Cortex of kidney (tissue), 1 donor: ENCODE measurements at places on chromosomes 2 and 18.

GRCh38 chr2:130300258-130300969, 42.3 kb upstream of the IMP4 start:
- no peak for DNase-seq

- DNase-seq, result no peak
Measured at GRCh38 chr18:30709595-30709994, 332.9 kb downstream of the DSC3 start.

DNA sequence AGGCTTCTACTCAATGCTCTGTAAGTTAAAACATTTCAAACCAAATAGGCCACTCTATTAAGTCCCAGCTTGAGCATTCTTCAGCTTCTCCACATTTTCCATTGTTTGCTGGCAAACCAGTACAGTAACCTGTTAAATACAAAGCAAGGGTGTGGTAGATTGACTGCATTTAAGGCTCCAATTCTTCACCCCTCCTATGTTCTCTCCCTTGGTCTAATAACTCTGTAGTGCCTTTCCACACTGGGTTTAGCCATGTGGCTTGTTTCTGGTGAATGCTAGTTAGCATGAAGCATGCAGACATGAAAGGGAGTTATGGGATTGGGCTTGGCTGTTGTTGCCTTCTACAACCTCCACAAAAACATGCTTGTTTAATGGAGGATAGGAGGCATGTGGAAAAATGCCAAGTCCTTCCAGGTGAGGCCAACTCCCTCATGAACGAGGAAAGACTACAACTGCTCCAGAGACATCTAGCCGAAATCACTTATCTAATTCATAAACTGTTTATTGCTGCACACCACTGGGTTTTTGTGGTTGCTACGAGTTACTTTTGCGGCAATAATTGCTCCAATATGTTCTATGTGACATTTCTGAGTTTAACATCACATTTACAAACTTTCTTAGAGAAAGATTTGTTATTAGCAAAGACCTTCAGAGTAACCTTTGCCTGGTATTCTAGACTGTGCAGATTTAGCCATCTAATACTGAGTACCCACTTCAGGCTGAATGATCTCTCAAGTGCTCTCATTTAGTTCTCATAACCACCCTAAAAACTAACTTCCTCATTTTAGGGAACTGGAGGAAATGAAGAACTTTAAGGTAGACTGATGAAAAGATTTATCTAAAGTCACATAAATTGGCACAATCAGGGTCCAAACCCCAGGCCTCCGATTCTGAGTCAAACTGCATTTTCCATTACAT, 104.0 kb downstream of the SMAD2 start:
- no peak for DNase-seq

DNA sequence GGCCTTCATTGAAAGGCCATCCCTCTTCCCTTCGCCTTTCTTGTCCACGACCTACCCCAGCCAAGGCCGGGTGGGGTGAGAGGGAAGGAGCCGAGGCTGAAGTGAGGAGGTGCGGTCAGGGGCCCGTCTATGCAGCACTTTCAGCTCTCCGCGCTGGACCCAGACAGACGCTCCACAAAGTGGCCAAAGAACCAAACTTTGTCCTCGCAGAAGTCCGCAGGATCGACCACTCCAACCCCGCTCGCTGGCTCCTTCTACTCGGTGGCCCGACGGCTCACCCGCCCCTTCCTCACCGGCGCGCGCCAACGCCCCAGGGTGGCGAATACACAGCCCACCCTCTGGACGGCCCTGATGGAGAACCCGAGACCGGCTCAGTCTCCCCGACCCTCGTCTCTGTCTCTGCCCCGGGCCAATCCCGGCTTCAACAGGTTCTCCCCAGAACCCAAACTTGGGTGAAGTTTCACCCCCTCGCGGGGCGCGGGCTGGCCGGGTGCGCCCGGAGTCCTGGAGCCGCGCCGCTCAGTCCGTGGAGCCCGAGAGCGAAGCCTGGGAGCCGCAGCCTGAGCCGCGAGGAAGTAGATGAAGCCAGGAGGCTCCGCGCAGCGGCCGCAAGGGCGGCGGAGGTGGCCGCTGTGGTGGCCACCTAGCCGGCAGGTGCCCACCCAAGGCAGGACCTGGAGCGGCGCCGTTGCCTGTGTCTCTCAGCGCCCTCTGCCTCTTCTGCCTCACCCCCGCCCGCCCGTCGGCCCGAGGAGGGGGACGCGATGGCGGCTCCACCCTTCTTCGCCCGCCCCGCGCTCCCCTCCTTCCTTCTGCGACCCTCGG, 26.7 kb upstream of the ALPP start:
- DNase-seq, result no peak

DNA sequence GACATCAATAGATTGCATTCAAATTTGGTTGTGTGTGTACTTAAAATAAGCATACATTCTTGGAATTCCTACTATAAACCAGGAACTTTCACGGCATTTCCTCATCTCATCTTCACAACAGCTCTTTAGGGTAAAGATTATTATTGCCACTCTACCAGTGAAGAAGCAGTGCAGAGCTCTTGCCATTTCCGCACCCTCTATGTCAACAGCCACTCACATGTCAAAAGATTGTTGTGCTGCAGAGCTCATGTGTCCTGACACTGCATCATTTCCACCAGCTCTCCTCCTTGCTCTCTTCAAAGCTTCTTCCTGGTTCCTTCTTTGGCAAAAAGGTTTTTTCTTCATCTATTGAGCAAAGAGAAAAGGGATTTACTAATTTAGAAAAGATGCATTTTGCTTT, 26.5 kb upstream of the L3MBTL4 start:
- DNase-seq, result no peak

DNA sequence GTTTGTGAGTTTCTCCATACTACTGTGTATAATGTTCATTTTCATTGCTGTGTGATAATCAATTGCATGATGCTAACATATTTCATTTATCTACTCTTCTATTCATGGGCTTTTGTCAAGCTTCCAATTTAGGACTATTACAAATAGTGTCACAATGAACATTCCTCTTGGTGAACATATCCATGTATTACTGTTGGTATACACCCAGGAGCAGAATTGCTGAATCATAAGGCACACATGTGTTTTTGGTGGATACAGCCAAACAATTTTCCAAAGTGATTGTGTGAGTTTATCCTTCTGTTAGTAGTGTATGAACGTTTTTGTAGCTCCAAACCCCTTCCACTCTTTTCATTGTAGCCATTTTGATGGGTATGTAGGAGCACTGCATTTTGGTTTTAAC, 101.6 kb upstream of the COPS8 start:
- DNase-seq, result no peak

GRCh38 chr2:118922254-118922653, 19.7 kb upstream of the MARCO start:
- no peak for DNase-seq

DNA sequence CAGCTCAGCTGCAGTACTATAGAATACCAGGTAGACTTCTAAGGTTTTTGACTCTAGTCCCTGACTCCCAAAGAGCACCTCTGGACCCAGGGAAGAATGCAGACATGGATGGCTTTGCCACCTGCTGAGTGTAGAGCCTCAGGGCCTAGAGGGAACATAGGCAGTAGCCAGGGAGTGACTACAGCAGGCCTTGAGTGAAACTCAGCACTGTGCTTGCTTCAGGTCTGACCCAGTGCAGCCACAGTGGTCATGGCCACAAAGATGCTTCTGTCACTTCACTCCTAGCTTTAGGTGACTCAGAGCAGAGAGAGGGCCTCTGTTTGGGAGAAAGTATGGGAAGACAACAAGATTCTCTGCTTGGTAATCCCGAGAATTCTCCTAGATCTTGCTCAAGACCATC, 162.2 kb upstream of the ITGA4 start:
- no peak for DNase-seq

- no peak for DNase-seq
Measured at GRCh38 chr2:47074691-47075090, 80.4 kb downstream of the STPG4 start.

DNA sequence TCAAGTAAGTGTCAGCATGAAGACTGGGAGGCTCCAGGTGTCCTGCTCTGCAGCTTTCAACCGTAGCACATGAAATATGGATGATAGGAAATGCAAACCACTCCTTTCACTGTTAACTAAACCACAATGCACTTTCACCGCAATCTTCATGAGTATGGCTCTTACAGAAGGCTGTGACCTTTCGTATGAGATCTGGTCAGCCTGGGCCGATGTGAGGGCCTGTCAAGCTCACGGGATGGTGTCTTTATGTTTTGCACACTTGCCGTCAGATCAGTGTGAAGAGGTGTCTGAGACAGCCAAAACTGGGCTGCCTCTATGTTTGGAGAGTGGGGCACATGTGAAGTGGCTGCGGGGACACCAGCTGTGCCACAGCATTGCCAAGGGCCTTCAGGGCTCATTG, 62.8 kb upstream of the AFF3 start:
- DNase-seq, result no peak

GRCh38 chr2:58155160-58155778, 85.9 kb downstream of the FANCL start:
- no peak for DNase-seq

DNA sequence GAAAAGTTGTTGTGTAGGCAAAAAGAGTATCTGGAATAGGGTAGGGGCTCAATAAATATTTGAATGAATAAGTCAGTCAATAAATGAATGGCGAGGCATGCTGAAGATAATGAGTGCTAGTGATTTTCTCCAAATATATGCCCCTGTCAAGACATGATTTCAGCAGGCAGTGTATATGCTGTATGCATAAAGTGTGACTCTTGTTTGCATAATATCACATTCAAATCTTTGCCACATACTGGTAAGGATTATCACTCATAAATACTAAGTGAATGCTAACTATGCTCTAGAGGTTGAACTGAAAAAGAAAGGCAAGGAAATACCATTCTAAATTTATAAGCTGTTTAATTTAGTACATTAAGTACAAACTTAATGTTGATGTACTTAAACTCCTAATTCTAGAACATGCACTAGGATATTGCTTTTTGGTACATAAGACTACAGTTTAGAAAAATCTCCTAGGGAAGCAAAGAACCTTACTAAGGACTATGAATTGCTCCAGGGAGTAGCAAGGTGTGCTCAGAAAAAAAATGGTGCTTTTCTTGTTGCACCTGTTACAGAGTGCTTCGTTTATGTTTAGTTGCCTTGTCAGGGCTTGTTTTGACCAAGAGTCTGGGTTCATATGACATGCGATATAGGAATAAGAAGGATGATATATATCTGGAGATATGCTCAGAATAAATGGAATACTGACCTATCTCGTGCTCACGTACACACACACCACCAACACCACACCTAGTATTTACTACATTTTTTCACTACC, 224.0 kb upstream of the TANK start:
- no peak for DNase-seq

DNA sequence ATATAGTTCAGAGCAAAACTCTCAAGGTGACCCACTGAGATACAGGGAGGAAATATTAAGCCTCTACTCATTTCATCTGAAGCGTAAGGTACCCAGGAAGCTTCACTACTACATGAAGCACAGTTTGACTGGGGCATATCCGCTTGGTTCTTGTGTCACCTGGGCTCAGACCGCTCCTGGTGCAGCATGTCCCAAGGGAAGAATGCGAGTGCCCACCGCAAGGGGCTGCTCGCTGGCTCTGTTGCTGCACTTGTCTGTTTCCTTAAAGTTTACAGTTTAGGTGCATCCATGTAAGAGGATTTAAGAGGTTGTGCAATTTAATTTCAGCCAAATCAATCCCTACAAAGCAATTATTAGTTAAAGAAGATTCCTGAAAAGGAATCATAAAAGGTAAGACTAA, 507.8 kb downstream of the FBXO15 start:
- no peak for DNase-seq

DNA sequence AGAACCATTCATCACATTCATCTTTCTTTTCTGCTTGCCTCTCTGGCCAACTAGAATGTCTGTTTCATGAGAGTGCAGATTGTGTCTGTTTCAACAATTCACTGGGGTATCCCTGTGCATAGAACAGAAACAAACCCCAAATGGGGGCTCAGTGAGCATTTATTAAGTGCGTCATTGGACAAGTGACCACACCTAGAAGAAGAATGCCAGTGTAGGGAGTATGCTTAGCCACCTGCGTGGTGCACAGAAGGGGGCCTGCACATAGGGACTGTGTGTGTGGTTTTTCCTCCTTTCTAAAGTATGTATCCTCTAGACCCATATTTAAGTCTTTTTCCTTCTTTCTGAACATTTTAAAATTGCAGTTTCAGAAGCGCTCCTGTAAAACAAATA, 255.9 kb downstream of the AGAP1 start:
- no peak for DNase-seq

DNA sequence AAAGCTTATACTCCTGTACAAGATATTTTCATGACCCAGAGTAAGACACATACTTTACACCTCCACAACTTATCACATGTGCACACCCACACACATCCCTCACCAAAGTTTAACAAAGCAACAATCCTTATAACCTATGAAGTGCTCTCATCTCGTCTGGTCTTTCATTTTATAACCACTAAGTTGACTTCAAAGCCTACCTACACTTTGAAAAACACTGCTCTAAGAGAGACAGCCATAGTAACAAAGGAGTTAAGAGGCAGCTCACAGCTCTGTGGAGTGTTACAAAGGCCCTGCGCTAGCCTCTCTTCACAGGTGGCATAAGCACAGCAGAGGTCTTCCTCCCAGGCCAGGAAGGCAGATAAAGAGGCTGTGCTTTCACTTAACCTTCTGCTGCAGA, 69.7 kb upstream of the TMEM200C start:
- no peak for DNase-seq

- no peak for DNase-seq
Measured at GRCh38 chr2:238573065-238573778, 146.5 kb downstream of the ASB1 start.

DNA sequence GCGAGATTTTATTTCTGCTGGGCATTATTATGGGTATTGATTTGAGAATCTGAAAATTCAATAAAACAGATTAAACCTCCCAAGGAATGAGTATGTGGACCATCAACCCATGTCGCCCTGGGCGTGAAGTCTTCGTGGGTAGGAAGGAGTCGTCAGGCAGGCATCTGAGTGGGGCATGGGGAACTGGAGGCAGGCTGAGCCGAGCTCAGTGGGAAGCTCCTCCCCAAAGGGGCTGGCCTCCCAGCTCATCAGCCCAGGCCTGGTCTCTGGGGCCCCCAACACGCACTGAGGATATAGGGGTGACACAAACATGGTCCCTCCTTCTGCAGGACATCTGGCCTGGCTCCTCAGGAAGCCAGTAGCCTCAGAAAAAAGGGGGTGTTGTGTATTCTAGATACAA, 265.2 kb downstream of the TFCP2L1 start:
- DNase-seq, result no peak

- no peak for DNase-seq
Measured at GRCh38 chr18:44673256-44673880, 7.3 kb upstream of the SETBP1 start.

GRCh38 chr2:188628989-188629752, 337.5 kb downstream of the GULP1 start:
- no peak for DNase-seq

DNA sequence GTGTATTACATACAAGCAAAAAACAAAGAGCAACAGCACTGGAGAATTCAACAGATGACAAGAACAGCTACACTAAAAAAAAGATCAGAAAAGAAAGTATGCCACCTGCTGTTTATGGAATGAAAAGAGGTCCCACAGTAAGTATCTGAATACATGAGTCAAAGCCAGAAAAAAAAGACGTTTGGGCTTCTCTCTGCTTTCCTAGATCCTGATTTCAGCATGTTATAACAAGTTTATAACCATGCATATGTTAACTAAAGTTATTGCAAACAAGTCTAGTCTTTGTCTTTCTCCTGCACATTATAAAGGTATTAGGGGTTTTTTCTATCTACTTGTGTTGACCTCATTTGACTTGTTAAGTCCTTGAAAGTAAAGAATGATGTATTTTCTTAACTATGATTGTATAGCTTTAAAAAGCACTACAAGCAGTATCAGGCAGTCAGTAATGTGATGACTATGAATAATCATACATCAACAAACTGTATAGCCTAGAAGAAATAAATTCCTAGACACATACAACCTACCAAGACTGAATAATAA, 108.5 kb upstream of the COL5A2 start:
- DNase-seq, result no peak
